Sciatic nerve (tissue), 2 donors: ENCODE measurements at places on chromosomes 2 and 18. TPM values are rescaled to one million over a fixed set of nuclear protein-coding genes. Genes with fewer than 3 reads are reported as not detected.

- DNase-seq: no peak
These were observed 58.0 kb downstream of the PLCL1 start for GRCh38 chr2:197862246-197862955.

DNA sequence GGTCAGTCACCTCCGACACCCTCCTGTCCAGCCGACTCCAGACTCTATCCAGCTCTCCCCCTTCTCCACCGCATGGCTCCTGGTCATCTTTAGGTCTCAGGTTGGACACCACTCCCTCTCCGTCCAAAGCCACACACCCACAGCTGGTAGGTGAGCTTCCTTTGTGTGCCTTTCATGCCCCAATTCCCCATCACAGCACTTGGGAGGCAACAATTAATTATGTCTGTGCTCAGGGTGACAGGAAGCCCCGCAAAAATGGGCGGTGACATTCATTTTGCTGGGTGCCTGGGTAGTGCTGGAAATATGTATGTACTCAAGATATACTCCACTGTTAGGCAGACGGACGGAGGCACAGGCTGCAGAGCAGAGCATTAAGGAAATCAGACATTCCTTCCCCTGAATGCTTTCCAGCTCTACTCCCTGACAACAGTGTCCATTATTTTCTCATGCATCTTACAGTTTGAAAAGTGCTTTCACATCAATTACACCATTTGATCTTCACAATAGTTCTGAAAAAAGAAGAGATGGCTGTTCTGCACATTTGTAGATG is 13.1 kb downstream of the EPB41L3 start:
- DNase-seq: no peak

- no peak for DNase-seq
These were observed 459.4 kb downstream of the EPHA4 start for GRCh38 chr2:221112744-221113143.

- DNase-seq: no peak
These were observed 69.5 kb downstream of the KIF5C start for GRCh38 chr2:148944536-148944935.

GRCh38 chr18:3440341-3440740 is 9.6 kb upstream of the TGIF1 start:
- DNase-seq: no peak

DNA sequence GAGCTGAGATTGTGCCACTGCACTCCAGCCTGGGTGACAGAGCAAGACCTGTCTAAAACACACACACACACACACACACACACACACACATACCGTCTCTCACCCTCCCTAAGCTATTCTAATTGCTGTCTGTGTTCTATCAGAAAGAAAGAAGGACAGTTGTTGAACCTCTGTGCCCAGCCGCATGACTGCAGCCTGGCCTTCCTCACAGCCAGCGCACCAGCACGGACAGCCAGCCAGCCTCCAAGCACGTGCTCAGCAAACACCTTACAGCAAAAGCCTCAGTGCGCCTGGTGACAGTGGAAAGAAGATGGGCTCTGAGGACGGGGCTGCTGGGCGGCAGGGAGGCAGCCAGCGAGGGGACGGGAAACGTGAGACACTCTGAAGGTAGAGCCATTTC is 58.0 kb downstream of the ZNF516 start:
- no peak for DNase-seq

DNA sequence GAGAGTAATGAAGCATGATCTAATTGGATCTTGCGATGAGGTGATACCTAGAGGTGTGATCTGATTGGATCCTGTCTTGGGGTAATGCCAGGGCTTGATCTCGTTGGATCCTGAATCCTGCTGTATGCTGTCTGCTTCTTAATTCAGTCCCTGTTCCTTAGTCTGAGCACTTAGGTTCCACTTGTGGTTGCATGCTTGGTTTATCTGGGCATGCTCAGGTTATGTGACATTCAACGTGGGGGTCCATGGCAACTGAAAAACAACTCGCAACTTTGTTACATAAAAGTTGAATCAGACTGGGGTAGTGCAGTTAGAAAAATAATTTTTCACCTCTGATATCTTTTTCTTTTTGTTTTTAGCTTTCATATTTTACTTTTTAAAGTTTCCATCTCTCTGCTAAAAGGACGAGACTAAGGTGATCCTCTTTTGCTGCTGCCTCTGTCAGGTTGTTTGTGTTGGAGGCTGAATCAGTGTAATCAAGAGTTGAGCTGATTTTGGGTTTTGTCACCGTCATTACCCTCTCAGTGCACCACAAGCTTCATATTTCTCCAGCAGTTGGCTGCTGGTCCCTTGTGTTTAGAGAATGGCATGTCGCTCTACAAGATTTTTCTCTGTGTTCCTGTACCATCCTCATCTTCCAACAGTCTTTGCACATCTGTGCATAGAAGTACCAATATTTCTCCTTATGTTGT is 67.9 kb downstream of the NCOA1 start:
- DNase-seq: no peak

C2orf74 gene
- 28.4 TPM for total RNA-seq

DNA sequence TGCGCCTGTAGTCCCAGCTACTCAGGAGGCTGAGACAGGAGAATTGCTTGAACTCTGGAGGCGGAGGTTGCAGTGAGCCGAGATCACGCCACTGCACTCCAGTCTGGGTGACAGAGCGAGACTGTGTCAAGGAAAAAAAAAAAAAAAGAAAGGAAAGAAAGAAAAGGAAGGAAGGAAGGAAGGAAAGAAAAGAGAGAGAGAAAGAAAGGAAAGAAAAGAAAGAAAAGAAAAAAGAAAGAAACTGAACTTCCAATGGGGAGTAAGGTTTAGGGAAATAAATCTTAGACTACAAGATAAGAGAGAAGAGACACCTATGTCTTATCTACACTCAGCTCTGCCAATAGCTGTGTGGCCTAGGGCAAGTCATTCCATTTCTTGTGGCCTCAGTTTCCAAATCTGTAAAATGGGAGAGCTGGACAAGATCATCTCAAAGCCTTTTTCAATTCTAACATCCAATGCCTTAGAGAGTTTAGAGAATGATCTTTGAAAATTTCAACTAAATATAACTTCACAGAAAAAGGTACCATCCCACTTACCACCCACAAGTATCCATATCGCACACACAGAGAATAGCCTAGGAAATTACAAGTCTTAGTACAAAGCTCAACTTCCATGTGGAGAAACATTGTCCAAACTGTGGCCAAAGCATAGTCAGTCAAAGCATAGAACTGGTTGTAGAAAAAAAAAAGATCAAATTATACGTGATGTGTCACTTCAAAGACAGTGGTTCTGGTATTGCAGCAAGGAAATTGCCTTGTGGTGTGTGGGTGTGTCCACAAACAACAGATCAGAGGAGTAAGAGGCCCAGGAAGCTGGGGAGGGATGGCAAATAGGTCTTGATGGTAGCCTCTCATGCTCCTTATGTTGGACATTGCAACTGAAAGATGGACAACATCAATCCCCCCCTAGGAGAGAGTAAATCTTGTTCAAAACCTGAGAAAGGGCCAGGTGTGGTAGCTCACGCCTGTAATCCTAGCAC is 42.4 kb downstream of the SLC14A2 start:
- no peak for DNase-seq

LYPD1 gene
- total RNA-seq: 1.2 TPM

DNA sequence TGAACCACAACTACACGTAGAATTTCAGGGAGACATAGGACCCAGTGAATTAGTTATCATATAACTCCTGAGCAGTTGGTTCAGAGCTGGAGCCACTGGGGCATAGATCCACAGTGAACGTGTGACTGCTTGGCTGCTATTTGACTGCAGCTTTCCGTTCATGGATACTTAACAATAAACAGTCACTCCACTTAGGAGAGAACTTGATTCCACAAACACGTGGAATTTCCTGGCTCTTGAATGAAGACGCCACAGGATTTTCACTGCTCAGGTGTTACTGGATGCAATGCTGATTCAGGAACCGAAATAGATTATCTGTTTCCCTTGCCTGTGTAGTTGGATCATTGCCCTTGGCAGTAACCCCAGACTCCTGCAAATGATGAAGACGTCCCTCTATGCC is 679.1 kb upstream of the ZEB2 start:
- no peak for DNase-seq

GRCh38 chr2:11716689-11717321 is 29.6 kb upstream of the LPIN1 start:
- DNase-seq: no peak

DNA sequence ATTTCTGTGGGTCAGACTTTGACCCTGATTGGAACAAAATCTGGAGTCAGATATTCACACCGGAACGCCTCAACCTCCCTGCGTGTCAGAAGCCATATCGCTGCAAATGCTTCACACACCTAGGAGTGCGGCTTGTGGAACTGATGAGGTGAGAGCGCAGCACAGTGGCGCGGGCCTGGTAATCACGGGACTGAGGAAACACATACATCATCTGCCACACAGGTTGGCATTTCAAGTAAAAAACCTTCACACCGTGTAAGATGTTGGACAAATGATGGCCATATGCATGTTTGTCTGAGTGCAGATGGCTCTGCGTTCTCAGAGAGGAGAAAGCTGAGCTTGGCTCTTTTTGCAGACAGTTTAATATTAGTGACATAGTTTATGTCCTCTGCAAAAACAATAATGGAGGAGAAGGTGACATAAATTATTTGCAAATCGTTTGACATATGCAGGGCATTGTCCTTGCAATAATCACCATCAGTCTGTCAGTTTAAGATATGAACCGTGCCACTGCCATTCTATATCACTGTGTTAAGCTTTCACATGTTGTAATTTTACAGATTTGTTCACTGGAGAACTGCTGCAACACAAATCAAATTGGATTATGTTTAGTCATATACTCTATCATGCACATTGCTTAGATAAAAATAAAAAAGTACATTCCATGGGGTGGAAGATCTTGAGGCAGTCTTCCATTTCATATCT is 101.4 kb downstream of the MTX2 start:
- DNase-seq: no peak

- no peak for DNase-seq
These were observed 27.1 kb upstream of the FZD5 start for GRCh38 chr2:207796585-207797350.

- DNase-seq: peak; percentile 83
These were observed 285.0 kb upstream of the PARD3B start for GRCh38 chr2:204260162-204260877.

GRCh38 chr18:28178720-28179119 is 1.8 kb upstream of the CDH2 start:
- DNase-seq: no peak

DNA sequence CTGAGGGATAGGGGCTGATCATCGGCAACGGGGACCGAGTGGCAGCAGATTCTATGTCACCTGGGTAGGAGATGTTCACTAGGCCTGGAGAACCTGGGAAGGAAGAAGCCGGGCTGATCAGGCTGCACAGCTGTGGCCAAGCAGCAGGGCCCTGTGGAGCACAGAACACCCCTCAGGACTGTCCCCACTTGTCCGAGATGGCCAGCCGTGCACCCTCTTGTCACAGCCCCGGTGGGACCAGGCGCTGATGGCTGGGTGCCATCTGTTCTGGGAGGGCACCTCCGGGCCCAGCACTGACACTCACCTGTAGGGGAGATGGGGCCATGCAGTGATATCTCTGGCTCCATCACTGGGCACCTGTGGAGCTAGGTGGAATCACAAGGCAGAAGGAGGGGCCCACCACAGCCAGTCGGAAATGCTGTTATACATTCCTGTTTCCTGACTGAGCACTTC is 217.9 kb upstream of the RAB6C start:
- DNase-seq: no peak

GATA6 gene
- 5.3 TPM for total RNA-seq

AGAP1 gene
- 62.9 TPM for total RNA-seq

INO80C gene
- total RNA-seq: 27.5 TPM

GRCh38 chr18:59273759-59274532 is 692 bp upstream of the RAX start:
- DNase-seq: no peak

ITGA4 gene
- 18.1 TPM for total RNA-seq

GRP gene
- not detected for total RNA-seq

DNA sequence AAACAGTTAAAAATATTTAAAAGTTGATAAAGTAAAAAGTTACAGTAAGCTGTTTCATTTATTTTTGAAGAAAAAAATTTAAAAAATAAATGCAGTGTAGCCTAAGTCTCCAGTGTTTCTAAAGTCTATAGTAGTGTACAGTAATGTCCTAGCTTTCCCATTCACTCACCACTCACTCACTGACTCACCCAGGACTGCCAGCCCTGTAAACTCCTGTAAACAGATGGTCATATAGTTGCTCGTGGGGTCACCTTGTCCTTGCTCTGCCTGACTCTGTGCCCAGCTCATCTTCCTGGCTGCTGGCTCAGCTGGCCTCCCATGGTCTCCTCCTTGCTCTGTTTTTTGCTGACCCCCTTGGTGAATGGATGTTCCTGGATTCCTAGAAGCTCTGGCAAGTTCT is 180.3 kb downstream of the VAPA start:
- DNase-seq: no peak

ATP6V1B1 gene
- total RNA-seq: 1.3 TPM

SERPINB2 gene
- total RNA-seq: 2.6 TPM

ERBB4 gene
- total RNA-seq: 19.7 TPM

SIX3 gene
- total RNA-seq: not detected

- no peak for DNase-seq
These were observed 74.9 kb upstream of the UBE2E3 start for GRCh38 chr2:180905461-180905860.

- DNase-seq: no peak
These were observed 176.3 kb downstream of the ANAPC1 start for GRCh38 chr2:111707700-111708099.

- DNase-seq: no peak
These were observed 262.1 kb downstream of the LPIN1 start for GRCh38 chr2:12008425-12009061.

GRCh38 chr2:216695401-216695821 is at the start of gene IGFBP5:
TSS of gene IGFBP5 (minus strand) at chr2:216695549. CDS start at chr2:216694775, 774 bp downstream.
- peak; percentile 95 for DNase-seq

DNA sequence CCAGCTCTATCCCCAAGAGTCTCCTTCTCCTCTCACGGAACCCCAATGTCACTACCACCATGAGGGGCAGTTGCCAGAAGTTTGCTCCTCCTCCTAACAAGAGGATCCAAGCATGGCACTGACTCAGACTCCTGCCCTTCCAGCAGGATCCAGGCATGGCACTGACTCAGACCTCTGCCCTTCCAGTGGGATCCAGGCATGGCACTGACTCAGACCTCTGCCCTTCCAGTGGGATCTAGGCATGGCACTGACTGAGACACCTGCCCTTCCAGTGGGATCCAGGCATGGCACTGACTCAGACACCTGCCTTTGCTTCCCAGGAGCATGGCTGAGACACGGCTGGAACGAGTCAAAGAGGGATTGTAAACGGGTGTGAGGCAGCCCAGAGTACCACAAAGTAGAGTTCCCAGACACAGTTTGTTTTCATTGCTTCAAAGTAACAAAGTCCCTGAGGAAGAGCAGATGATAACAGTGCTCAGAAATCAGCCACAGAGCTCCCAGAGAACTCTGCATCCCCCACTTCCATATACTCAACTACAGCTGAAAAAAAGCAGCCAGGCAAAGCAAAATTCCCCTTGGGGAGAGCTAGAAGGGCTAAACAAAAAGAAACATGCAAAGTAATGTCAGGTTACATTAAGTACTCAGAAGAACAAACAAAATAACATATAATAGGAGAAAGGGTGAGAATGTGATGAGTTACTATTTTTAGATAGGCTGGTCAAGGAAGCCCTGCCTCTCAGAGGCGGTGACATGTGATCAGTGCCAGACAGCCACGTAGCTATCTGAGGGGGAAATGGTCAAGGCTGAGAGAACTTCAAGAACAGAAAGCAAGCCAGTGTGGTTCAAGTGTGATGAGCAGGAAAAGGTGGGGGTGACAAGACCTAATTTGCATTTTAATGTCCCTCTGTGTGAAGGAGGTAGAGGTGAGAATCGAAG is 3.0 kb downstream of the BUB1 start:
- no peak for DNase-seq

CRYBA2 gene
- total RNA-seq: not detected
